Foreskin fibroblast (primary cell): ENCODE measurements at places on chromosomes 3 and 15.

DNA sequence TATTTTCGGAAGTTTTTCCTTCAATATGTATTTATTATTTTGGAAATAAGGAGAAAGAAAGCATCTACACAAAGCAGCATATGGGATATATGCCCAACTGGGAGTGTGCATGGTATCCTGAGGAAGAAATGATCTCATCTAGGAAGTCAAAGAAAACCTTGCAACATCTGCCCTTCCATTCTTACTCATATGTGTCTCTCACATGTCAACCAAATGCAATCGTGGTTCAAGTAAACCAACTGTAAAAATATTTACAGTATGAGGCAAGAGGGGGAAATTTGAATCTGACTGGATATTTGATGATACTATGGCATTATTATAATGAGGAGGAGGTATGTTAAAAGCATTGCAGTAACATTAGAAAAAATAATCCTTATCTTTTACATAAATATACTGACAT, 3.2 kb upstream of the SCG3 start:
- DNase-seq, result no peak

GRCh38 chr3:27900316-27900715, 178.2 kb upstream of the EOMES start:
- no peak for DNase-seq

- DNase-seq, result peak; percentile 79
Measured at GRCh38 chr15:59553879-59554735, 57.5 kb upstream of the GCNT3 start.

GRCh38 chr15:89496155-89497098, at the start of gene RHCG:
RHCG (minus strand) TSS chr15:89496583; CDS start chr15:89496544, 39 bp downstream.
- DNase-seq, result peak; percentile 52

DNA sequence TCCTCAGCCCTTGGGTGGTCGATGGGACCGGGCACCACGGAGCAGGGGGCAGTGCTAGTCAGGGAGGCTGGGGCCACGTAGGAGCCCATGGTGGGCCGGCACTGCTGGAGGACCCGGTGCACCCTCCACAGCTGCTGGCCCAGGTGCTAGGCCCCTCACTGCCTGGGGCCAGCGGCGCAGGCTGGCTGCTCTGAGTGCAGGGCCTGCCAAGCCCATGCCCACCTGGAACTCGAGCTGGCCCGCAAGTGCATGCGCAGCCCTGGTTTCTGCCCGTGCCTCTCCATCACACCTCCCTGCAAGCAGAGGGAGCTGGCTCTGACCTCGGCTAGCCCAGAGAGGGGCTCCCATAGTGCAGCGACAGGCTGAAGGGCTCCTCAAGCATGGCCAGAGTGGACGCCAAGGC, 42.1 kb downstream of the KLHDC8B start:
- no peak for DNase-seq

DNA sequence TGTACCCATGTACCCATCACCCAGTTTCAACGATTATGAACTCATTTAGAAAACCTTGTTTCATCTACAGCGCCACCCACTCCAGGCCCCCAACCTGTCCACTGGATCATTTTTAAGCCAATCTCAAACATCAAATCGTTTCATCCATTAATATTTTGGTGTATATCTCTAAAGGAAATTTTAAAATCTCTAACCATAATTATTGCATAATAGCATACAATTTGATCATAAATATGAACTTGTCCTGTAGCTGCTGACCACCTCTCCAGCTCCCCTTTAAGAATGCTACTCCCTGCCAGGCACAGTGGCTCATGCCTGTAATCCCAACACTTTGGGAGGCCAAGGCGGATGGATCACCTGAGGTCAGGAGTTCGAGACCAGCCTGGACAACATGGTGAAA, 2.8 kb upstream of the C3orf70 start:
- no peak for DNase-seq

DNA sequence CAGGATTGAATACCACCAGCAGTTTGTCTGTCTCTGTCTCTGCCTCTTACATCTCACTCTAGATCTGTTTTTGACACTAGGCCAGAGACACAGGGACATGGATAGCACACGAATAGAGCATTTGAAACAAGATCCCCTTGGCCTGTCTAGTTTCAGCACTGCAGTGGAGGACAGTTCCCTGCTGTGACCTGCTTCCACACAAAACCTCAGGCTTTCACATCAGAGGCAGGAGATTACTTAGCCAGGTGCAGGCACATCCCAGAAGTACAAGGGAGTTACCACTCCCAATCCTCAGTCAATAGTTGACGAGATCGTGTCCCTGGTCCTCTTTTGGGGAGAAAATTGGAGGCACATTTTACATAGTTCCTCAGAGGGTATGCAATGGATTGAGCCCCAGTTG, 34.0 kb upstream of the CCK start:
- peak; percentile 66 for DNase-seq
